ENCODE measurements at places on chromosomes 4 and X.

GRCh38 chr4:140688711-140689598 lies 67.2 kb downstream of the TBC1D9 start:
- DNase-seq = no peak

DNA sequence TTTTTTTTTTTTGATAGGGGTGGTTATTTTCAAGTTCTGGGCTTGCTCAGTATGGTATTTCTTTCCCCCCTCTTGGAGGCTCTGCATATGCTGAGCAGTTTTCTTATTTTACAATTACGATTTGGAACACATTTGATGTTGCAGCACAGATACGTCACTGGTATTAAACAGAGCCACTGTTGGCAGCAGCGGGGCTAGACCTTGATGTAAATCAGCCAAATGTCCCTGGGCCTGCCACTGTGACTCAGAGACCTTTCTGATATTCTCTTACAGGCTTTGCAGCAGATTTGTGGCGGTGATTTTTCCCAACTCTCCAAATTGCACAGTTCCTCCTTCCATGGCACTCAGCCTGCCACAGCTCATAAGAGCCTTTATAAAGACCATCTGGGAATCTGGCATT lies 81.1 kb downstream of the VMA21 start:
- DNase-seq = no peak

DNA sequence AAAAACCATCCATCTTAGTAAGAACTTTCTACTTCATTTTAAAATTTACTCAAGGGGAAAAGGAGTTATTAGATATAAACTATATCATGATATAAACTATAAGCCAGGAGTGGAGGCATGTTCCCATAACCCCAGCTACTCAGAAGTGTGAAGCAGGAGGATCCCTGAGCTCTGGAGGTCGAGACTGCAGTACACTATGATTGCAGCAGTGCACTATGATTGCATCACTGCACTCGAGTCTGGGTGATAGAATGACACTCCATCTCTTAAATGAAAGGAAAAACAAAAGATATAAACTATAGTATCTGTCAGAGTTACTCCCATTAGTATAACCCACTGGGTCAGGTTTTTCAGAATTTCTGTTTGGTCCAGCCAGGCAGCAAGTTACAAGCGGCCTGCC lies 47.6 kb downstream of the RPS3A start:
- DNase-seq = no peak

GRCh38 chr4:100208964-100209363 lies 18.7 kb upstream of the DDIT4L start:
- no peak for DNase-seq

GRCh38 chr4:38090455-38091246 lies 130.5 kb downstream of the PTTG2 start:
- no peak for DNase-seq
